ENCODE measurements at places on chromosomes 3 and 15. TPM values are rescaled to one million over a fixed set of nuclear protein-coding genes. Genes with fewer than 3 reads are reported as not detected.

Gene LAMB2
- total RNA-seq = 94.6 TPM

Gene CX3CR1
- 0.07 TPM for total RNA-seq

Gene CAMK2N2
- total RNA-seq = 1.4 TPM

Gene DOCK3
- 0.36 TPM for total RNA-seq

Gene RYK
- total RNA-seq = 28.7 TPM

Gene DTWD1
- total RNA-seq = 18.1 TPM

Gene DAZL
- total RNA-seq = not detected

Gene VEPH1
- 0.70 TPM for total RNA-seq

Gene SATB1
- total RNA-seq = not detected

Gene RPS17
- 4,128 TPM for total RNA-seq

Gene SYNPR
- not detected for total RNA-seq

Gene HYAL3
- 8.9 TPM for total RNA-seq

Gene NOX5
- 0.13 TPM for total RNA-seq

Gene GREM1
- total RNA-seq = 4.9 TPM

Gene KLF15
- total RNA-seq = 0.73 TPM

Gene GP9
- total RNA-seq = not detected

Gene CTXND1
- total RNA-seq = not detected

Gene ERICH6
- not detected for total RNA-seq

Gene GALNT15
- total RNA-seq = 0.05 TPM

Gene C3orf20
- 0.08 TPM for total RNA-seq

Gene RPP25
- 25.6 TPM for total RNA-seq

Gene SKOR1
- 0.05 TPM for total RNA-seq

Gene CLEC3B
- 0.13 TPM for total RNA-seq

Gene EPHA6
- 0.14 TPM for total RNA-seq

Gene RNU5B-1
- total RNA-seq = not detected

Gene AGTR1
- 0.77 TPM for total RNA-seq

Gene SH2D7
- not detected for total RNA-seq
